ENCODE measurements at places on chromosomes 3 and 15. TPM values are rescaled to one million over a fixed set of nuclear protein-coding genes. Genes with fewer than 3 reads are reported as not detected.

SLC38A3 gene
- 11.1 TPM for total RNA-seq

ZNF774 gene
- 8.3 TPM for total RNA-seq

TUSC7 gene
- total RNA-seq = not detected

MAPKBP1 gene
- total RNA-seq = 11.6 TPM

ZKSCAN7 gene
- total RNA-seq = 1.6 TPM

FAM43A gene
- total RNA-seq = 9.2 TPM

PLCB2 gene
- 4.4 TPM for total RNA-seq

CHDH gene
- total RNA-seq = 1.8 TPM

AGTR1 gene
- total RNA-seq = 0.42 TPM

NDN gene
- 33.2 TPM for total RNA-seq

CPN2 gene
- total RNA-seq = 1.0 TPM

GOLGA6B gene
- total RNA-seq = not detected

PRR20G gene
- total RNA-seq = not detected

DNA sequence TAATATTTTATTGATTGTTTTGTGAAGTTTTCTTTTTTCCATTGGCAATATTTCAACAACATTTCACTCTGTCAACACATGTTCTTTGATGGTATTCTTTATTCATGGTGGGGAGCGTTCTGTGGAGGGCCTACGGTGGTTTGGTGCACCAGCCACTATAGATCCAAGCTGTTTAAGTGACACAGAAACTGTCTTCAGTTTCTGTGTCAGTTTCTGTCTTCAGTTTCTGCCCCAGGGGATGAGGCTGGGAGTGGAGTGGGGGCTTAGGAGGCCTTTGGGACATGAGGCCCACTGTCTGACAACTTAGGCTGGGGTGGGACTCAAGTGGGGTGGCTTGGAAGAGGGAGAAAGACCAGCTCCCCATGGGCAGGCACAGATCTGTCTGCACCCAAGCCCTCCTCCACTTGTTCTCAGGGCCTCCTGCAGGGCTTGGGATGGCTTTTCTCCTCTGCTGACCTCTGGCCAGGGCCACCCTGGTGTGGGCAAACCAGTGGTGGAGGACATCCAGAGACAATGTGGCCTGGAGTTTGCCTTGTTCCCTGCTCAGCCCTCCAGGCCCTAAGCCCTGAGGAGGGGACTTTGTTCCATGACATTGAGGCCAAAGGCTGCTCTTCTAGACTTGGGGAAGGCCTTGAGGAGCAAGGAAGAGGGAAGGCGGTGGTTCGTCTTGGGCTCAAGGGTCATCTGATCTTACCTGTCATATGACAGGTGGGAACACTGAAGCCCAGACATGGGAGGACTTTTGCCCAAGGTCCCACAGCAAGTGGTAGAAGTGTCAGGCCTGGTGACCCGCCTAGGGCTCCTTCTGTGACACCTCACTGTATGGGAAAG, 60.3 kb upstream of the SMAD6 start:
- peaks cover 9% of the 10 kb centered on the region for H3K4me1 ChIP-seq
- H3K27ac ChIP-seq = no peak overlapping the region
- no peaks in the 10 kb centered on the region for H3K27me3 ChIP-seq
- no peak overlapping the region for H3K4me3 ChIP-seq
- no peaks in the 10 kb centered on the region for H3K36me3 ChIP-seq

DNA sequence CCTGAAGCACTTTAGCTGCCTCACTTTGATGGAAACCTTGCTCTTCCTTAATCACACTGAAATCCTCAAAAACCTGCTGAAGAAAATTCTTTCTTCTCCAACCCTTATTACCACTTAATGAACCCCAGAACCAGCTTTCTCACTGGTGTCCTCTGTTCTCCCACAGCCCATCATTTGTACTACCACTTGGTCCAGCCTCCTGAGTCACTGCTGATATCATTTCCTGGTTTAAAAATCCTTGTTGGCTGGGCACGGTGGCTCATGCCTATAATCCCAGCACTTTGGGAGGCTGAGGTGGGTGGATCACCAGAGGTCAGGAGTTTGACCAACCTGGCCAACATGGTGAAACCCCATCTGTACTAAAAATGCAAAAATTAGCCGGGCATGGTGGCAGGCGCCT, 418.6 kb upstream of the KCNMB2 start:
- no peaks in the 10 kb centered on the region for H3K4me1 ChIP-seq
- H3K27me3 ChIP-seq = no peaks in the 10 kb centered on the region
- H3K36me3 ChIP-seq = no peaks in the 10 kb centered on the region
- H3K4me3 ChIP-seq = no peak overlapping the region

DNA sequence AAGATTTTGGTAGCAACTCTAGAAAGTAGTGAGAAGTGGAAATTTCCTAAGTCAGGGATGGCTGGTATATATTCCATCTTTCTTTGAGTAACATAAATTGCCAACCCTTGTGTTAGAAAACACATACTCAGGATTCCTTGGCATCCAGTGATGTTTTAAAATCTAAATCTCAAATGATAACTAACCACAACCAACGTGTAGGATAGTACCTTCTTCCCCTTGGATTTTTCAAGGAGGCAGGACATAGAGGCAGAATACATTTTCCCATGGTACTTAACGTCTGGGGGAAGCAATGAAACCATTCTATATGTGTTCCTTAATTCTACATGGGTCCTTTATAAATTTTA, 93.4 kb downstream of the WDR76 start:
- no peaks in the 10 kb centered on the region for H3K27me3 ChIP-seq
- H3K27ac ChIP-seq = no peak overlapping the region
- DNase-seq = no peak
- H3K4me3 ChIP-seq = no peak overlapping the region

DNA sequence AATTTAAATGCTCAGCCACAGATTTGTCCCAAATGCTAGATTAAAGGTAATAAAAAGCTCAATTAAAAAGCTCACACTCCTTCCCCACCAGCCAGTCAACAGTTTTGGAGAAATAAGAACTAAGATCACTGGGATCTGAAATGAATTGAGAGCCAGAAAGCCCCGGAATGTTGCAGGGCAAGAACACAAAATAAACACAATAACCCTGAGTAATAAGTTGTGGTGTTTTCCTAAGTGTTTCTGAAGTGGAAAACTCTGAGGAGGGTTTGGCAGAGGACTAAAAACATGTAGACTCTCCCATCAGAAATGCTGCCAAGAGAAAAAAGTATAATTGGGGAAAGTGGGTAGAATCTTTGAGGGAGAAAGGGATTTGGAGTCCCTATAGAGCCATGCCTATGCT, 127.8 kb downstream of the ABI3BP start:
- no peak overlapping the region for H3K27ac ChIP-seq
- no peak overlapping the region for H3K4me3 ChIP-seq
- H3K27me3 ChIP-seq = no peaks in the 10 kb centered on the region
- peaks cover 11% of the 10 kb centered on the region for H3K4me1 ChIP-seq
- no peak for DNase-seq
- H3K36me3 ChIP-seq = no peaks in the 10 kb centered on the region

- H3K4me3 ChIP-seq = peak overlapping the region; percentile 35
- peaks cover 63% of the 10 kb centered on the region for H3K4me1 ChIP-seq
- DNase-seq = peak; percentile 19
- no peaks in the 10 kb centered on the region for H3K27me3 ChIP-seq
- H3K27ac ChIP-seq = peak overlapping the region; percentile 6
These were observed 21.4 kb downstream of the FEM1B start for GRCh38 chr15:68298882-68299381.

GRCh38 chr15:73752806-73753193, 351 bp downstream of the INSYN1 start:
- H3K27me3 ChIP-seq = peaks cover 13% of the 10 kb centered on the region
- peaks cover 19% of the 10 kb centered on the region for H3K4me1 ChIP-seq
- peak overlapping the region; percentile 9 for H3K27ac ChIP-seq
- peak overlapping the region; percentile 83 for H3K4me3 ChIP-seq
- no peak for DNase-seq

DNA sequence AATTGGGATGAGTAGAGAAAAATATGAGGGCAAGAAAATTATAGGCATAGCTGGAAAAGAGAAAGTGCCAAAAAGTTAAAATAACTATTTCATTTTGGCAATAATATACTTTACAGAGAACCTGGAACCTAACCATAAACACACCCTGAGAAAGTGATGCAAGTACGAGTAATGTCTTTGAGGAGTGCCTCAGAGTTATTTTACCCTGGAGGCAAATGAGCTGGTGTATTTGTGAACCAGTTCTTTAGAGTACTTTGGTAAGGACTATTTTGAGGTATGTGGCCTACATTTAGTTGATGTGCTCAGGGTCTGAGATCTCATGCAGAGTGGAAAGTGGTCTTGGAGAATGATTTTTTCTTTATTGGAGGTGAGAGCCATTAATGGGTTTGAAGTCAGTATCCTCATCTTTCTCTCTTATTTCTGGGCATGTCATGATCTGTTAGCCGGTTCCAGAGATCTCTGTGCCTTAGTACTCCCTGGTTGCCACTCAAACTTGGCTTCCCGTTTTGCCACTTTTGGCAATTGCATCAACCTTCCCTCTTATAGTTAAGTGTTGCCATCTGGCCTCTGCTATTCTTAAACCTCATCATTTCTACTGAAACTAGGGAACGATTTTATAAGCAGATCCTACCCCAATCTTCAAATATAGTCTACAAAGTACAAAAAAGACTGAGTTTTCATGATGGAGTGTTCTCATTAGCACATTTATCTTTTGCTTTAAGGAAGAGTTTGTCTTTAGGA, 145.7 kb downstream of the EPHA6 start:
- DNase-seq = no peak
- H3K36me3 ChIP-seq = no peaks in the 10 kb centered on the region
- no peaks in the 10 kb centered on the region for H3K27me3 ChIP-seq
- H3K27ac ChIP-seq = no peak overlapping the region
- no peaks in the 10 kb centered on the region for H3K4me1 ChIP-seq

DNA sequence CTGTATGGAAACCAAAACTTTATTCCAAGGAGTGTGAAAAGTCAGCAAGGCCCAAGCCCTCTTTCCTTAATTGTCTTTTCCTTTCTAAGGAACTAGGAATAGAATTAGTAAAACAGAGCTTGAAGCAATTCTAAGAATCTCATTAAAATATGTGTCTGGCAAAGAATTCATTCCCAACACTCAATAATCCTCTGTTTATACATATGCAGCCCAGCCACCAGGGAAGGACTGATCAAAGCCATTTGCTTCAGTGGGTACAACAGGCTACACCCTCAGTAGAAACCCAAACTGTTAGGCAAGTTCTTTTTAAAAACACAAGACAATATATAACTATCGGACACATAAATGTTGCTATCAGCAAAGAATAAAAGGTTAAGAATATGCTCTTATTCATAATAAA, 266.9 kb downstream of the ERC2 start:
- H3K27ac ChIP-seq = no peak overlapping the region
- H3K4me3 ChIP-seq = no peak overlapping the region
- no peaks in the 10 kb centered on the region for H3K4me1 ChIP-seq
- no peaks in the 10 kb centered on the region for H3K27me3 ChIP-seq
- no peak for DNase-seq
- no peaks in the 10 kb centered on the region for H3K36me3 ChIP-seq

DNA sequence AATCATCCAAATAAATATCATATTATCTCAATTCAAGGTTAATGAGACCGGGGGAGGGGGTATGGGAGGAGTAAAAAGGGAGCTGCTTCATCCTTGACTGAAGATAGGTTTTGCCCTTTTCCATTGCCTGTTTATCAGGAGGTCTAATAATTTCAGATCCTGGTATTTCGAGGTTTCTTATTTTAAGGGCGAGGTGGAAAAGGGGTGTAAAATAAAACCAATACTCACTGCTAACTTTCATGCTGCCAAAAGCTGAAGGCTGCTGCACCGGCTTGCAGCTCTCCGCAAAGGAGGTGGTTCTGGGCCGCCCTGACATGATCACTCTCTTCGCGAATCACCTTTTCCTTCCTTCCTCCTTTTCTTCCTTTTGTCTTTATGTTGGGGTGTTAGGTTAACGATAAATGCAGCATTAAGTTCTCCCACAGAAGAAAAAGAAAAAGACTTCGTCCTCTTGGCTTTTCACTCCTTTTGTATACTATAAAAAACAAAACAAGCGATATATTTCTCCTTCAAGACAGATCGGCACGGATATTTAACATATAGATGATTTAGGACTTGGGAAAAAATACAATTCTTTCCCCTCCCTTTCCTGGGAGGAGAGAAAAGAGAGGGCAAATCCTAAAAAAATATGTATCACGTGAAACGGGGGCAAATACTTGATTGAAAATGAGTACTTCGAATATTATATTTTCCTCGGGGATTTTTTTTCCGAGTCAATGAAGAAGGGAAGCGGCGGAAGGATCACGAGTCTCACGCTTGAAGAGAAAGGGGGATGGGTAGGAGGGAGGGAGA, 932 bp downstream of the GSK3B start:
- peak overlapping the region; percentile 90 for H3K4me3 ChIP-seq
- no peaks in the 10 kb centered on the region for H3K27me3 ChIP-seq
- H3K4me1 ChIP-seq = no peaks in the 10 kb centered on the region
- H3K27ac ChIP-seq = peak overlapping the region; percentile 99
- peak; percentile 84 for DNase-seq

DNA sequence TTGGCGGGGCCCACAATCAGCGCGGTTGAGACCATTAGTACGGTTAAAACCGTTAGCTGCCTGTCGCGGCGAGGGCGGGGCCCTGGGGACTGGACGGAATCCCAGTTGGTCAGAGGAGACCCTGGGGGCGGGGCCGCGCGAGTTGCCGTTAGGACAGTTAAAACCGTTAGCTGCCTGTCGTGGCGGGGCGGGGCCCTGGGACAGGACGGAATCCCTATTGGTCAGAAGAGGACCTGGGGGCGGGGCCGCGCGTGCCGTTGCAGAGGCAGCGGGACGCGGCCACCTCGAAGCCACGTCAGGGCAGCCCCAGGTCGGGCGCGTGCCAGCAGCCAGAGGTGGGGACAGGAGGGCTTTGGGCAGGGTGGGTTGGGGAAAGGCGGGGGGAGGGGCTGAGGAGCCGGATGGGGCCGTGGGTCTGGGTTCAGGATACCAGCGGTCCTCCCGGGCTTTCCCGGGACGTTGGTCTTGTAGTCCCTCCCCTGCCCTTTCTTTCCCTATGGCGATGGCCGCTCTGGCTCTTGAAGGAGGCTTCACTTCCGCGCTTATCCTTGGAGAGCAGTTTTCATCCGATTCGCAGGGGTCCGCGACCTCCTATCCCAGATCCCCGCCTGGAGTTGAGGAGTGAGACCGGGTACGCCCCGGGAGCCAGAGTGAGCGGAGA, 28.0 kb downstream of the KLHDC8B start:
- H3K36me3 ChIP-seq = no peaks in the 10 kb centered on the region
- H3K4me1 ChIP-seq = peaks cover 24% of the 10 kb centered on the region
- DNase-seq = peak; percentile 96
- H3K27ac ChIP-seq = peak overlapping the region; percentile 76

DNA sequence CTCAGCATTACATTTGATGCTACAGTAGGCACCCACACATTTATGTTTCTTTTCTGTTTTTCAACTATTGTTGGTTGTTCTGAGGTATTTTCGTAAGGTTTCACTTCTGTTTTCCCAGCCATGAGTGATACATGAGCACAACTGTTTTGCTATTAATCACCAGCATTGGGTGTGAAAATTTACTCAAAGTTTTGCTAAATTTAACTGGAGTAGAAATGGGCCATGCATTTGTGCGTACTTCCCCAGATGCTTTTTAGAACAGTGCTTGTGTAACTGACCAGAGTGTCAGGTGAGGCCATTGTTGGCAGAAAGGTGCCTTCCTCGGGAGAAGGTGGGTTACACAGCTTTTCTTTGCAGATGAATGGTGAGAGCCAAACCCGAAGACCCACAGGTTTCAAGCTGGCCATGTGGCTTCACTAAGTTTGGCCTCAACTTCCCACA, 70.4 kb downstream of the ST6GAL1 start:
- no peaks in the 10 kb centered on the region for H3K27me3 ChIP-seq
- no peak overlapping the region for H3K27ac ChIP-seq
- no peak overlapping the region for H3K4me3 ChIP-seq
- DNase-seq = no peak
- peaks cover 39% of the 10 kb centered on the region for H3K4me1 ChIP-seq

GRCh38 chr3:38563070-38563885, 67.1 kb downstream of the EXOG start:
- H3K27ac ChIP-seq = no peak overlapping the region
- H3K27me3 ChIP-seq = no peaks in the 10 kb centered on the region
- no peak overlapping the region for H3K4me3 ChIP-seq
- peaks cover 4% of the 10 kb centered on the region for H3K4me1 ChIP-seq
- DNase-seq = no peak
